ENCODE measurements at places on chromosomes 5 and 9. TPM values are rescaled to one million over a fixed set of nuclear protein-coding genes. Genes with fewer than 3 reads are reported as not detected.

Gene SCAMP1
- 15.1 TPM for polyA plus RNA-seq

Gene PTRH1
- polyA plus RNA-seq: 12.2 TPM

Gene SPARC
- 183 TPM for polyA plus RNA-seq

Gene SCGB3A2
- 1.6 TPM for polyA plus RNA-seq

Gene GTF2H2
- polyA plus RNA-seq: 16.2 TPM

Gene LHX6
- polyA plus RNA-seq: 1.1 TPM

DNA sequence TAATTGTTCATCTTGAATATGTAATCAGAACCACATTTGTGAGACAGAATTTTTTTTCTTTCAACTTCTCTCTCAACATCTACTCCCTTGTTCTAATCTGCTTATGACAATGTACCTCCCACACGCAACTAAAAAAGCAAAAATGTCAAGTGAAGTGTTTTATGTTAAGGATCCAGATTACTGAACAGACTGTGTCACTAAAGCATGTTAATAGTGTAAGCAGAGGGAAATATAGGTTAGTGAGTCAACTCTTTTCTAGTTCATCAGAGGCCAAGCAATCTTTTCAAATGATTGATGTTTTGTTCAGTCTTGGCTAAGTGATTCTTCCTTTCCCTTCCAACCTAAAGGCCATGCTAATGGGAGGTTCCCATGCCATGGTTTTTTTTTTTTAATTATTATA is 34.7 kb upstream of the IDNK start:
- no peak for DNase-seq

DNA sequence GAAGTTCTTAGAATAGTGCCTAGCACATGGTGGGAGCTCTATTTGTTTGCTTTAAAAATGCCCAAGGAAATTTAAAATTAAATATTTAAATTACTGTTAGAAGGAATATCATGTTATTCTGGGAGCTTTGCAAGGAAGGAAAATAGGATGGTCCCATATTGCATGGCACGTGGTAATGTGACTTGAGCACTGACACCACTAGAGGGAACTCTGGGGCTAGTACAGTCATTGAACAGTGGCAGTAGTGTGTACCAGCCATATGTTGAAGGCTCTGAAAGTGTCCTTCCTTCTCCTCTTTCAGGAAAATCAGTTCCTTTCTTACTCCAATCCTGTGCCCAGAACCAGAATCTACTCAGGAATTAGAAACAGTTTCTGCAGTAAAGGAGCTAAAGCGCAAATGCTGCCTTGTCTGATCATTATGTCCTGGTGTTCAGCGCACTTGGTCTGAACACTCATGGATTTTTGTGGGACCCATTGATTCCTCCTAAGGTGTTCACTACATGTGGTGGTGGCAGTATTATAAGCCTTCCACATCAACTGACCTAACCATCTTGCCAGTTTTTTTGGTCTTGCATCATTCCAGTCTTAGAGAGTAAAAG is 54.1 kb downstream of the GDA start:
- DNase-seq: no peak

DNA sequence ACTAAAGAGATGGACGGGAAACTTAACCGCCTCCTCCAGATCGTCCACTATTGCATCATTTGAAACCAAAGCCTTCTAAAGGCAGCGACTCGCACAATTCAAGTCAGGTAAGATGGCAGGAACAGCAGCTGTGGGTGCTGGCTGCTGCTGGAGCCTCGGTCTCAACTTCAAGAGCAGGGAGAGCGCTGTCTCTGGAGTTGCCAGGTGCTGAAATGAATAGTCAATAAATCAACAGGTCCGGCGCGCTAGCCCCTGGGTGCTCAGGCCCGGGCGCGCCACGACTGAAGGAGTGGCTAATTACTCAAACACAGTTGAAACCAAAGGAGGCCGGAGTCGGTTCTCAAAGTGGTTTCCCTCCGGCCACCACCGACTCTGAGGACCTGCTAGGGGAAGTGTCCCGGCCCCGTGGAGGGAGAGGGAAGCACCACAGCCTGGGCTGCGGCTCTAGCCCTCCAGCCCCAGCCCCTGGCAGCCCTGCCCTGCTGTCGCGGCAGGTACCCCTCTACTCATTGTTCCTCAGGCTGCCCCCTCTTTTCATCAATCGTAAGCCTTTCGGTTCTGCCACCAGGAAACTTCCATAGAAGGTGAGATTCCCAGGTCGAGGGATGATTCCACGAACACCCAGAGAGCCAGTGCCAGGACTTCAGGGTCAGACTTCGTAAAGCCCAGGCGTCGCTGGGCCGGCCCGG is 804 bp downstream of the TTC39B start:
- no peak for DNase-seq

DNA sequence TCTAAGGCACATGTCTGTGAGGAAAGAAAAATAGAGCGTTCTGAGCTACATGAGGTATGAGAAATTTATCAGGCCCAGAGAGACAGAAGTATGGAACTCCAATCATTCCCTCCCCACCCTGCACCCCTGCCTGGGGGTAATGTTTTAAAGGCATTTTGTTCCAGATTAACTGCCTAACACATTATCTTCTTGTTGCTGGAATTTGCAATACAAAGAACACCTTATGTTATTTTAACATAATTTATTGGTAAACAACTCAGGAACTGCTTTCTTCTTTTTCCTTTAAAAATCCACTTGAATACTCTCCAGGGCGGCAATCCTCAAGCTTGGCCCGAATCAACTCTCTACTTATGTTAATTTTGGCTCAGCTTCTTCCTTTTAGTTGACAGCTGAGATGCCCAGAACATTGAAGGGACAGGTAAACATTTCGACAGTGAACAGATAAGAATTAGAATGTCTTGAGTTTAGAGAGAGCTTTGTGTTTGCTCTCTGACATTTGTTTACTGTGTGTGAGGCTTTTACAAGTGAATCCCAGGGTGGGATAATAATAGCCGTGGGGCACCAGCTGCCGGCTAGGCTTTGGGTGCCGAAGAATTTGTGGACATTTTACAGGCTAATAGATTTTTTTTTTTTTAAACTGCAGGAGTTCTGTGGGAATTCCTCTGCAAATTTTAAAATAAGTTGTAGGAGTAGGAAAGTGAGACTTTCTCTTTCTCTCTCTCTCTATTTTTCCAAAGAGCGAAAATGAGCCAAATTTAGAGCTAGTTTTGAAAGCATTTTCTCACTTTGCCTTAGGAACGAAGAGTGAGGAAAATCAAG is 96.4 kb upstream of the TAF11L2 start:
- no peak for DNase-seq

- no peak for DNase-seq
Measured at GRCh38 chr5:151550146-151550545, 41.0 kb downstream of the FAT2 start.

GRCh38 chr5:54415896-54416601 is 39.5 kb upstream of the HSPB3 start:
- no peak for DNase-seq

GRCh38 chr9:31908158-31908890 is 476.1 kb upstream of the ACO1 start:
- no peak for DNase-seq

DNA sequence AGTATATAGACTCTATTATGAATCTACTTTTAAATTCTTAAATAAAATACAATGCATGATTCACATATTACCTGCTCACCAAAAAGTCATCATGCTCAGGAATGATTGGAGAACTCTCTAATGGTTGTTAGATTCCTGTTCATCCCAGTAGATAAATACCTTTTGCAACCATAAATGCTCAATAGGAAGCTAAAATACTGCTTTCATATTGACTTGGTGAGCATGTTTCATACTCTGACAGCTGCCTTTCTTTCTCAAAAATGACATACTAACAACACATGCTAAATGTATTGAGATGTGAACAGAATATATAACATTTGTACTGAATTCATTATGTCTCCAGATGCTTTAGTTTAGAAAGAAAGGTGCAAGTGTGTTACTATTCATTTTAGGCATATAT is 79.6 kb upstream of the SLCO6A1 start:
- DNase-seq: no peak

DNA sequence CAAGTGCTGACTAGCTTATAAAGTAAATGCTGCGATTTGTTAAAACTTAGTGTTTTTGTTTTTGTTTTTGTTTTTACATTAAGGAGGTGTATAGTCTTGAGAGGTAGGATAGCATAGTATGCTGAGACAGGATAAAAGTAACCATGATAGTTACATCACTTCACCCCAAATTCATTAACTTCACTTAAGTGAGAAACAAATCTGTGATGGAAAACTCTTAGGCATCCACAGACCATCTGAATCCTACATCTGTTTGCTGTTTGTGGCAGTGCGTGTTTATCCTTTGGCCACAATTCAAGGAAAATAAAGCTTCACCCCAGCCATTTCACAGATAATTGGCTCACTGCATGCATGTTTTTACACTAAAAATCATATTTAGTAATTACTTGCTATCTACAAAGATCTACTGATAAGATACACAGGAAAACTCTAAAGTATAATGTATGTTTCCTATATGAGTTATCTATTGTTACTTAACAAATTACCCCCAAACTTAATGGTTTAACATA is 82.0 kb downstream of the ZNF622 start:
- no peak for DNase-seq

- no peak for DNase-seq
Measured at GRCh38 chr9:107650321-107650720, 160.8 kb upstream of the KLF4 start.
